ENCODE measurements at places on chromosomes 1 and 21. TPM values are rescaled to one million over a fixed set of nuclear protein-coding genes. Genes with fewer than 3 reads are reported as not detected.

SMIM12 gene
- 25.1 TPM for total RNA-seq

CFAP45 gene
- 1.7 TPM for total RNA-seq

DNA sequence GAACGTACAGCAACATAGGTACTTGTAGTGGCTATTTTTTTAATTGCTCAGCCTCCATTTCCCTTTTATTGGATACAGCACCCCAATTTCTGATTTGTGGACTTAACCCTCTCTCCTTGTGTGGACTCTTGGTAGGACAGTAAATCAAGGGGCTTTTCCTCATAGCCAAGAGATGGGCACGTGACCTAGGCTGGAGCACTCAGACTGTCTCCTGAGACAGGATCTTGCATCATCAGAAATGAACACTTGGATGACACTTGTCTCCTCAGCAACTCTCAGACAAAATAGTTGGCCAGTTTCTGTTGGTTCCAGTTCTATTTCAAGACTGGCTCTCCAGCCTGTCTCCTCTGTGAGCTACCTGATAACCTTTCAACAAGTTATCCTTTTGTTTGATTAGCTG is 112.9 kb upstream of the ZNF678 start:
- DNase-seq = no peak

GRCh38 chr21:45109831-45110492 is 35.6 kb downstream of the ADARB1 start:
- peak; percentile 39 for DNase-seq

DNA sequence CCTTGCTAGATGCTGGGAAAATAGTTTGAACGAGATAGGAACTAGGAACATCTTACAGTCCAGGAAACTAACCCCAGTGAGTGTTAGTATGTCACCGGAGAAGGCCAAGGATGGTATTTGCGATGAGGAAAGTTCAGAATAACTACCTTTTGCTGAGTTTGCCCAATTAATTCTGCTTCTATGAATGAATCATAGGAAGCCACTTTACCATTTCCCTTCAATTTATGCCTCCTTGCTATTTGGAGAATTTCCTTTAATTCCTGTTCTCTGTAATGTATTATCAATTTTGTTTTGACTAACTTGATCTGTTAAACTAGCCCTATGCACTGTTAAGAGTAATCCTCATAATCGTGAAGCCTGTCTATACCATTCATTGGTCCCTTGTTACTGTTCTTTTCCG is 40.7 kb upstream of the HLX start:
- DNase-seq = no peak

Measured in Daoy (cell line).